Chondrocyte (in vitro differentiated cells): ENCODE measurements at places on chromosomes 1 and 21. TPM values are rescaled to one million over a fixed set of nuclear protein-coding genes. Genes with fewer than 3 reads are reported as not detected.
A peak's percentile ranks its signal among the peaks of the same experiment; 100 is the strongest.

- DNase-seq: no peak
- no peak overlapping the region for H3K27ac ChIP-seq
- no peaks in the 10 kb centered on the region for H3K27me3 ChIP-seq
- H3K36me3 ChIP-seq: peaks cover 33% of the 10 kb centered on the region
- H3K4me1 ChIP-seq: no peaks in the 10 kb centered on the region
Measured at GRCh38 chr1:108972951-108973350, 9.7 kb upstream of the CLCC1 start.

DNA sequence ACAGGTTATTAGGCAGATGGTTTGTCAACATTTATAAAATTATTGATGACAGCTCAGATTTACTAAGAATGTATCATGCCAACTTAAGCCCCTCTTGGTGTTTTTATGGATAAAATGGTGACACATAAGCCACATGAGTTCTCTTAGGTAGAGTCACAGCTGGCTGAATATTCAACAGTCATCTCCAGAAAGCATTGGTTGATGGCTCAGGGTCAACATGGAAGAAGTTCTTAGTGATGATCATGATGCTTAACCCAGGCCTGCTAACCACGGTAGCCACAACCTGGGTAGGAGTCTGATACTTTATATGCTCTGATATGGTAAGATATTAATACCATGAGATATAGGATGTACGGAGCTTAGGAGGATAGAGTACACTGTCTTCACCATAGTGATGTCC, 46.4 kb upstream of the SIPA1L2 start:
- H3K36me3 ChIP-seq: no peaks in the 10 kb centered on the region
- H3K27me3 ChIP-seq: no peaks in the 10 kb centered on the region
- H3K27ac ChIP-seq: no peak overlapping the region
- H3K4me3 ChIP-seq: no peak overlapping the region
- no peaks in the 10 kb centered on the region for H3K4me1 ChIP-seq
- DNase-seq: no peak

DNA sequence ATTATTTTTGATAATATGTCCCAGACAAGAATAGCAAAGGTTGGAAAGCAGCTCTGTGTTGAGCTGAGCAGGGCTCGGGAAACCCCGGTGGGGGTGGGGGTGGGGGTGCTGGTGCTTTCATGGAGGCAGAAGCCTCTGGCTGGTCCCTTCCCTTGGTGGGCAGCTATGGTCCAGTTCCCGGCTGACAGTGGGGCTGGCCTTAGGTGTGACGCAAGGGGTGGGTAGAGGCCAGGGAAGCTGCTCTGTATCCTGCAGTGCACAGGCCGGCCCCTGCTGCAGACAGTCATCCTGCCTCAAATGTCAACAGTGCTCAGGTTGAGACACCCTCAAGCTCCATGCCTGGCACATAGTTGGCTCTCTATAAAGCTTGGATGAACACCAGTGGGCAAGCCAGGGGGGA, 8.9 kb downstream of the ACTL8 start:
- no peaks in the 10 kb centered on the region for H3K36me3 ChIP-seq
- H3K4me3 ChIP-seq: no peak overlapping the region
- no peak for DNase-seq
- peaks cover 16% of the 10 kb centered on the region for H3K4me1 ChIP-seq

DNA sequence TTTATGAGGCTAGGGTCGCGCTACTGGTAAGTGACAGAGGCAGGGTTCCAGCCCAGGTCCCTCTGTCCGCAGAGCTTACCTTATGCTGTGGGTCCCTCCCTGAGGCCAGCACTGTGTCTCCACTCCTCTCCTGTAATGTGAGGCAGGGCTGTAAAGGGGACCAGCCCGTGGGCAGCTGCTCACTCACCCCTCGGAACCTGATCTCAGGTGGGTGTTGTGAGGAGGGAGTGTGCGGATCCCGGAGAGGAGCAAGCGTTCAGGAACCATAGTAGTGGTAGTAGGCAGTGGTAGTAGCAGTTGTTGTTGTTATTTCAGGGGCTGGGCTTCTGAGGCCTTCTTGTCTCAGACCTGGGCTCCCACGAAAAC, 1.7 kb downstream of the ZC3H12A start:
- H3K27ac ChIP-seq: peak overlapping the region; percentile 97
- DNase-seq: no peak
- no peaks in the 10 kb centered on the region for H3K27me3 ChIP-seq
- H3K4me3 ChIP-seq: peak overlapping the region; percentile 80
- peaks cover 84% of the 10 kb centered on the region for H3K4me1 ChIP-seq

DNA sequence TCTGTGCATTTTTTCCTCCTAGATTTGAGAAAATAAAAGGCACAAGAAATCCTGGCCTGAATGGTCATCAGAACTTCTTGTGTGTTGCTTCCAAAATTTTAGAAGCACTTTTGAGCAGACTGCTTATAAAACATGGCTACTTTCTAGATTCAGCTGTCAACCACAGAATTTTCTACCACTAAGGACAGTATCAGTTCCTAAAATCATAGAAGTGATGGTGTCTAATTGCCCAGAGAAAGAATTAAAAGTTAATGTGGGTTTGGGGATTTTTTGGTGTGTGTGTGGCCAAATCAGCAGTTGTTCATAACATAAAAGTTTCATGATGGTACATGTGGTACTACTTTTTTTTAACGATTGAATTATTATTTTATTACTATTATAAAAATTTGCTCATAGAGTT, 171.4 kb upstream of the SNX7 start:
- peaks cover 4% of the 10 kb centered on the region for H3K27me3 ChIP-seq
- H3K36me3 ChIP-seq: no peaks in the 10 kb centered on the region
- no peak for DNase-seq
- H3K4me1 ChIP-seq: no peaks in the 10 kb centered on the region
- no peak overlapping the region for H3K4me3 ChIP-seq

DNA sequence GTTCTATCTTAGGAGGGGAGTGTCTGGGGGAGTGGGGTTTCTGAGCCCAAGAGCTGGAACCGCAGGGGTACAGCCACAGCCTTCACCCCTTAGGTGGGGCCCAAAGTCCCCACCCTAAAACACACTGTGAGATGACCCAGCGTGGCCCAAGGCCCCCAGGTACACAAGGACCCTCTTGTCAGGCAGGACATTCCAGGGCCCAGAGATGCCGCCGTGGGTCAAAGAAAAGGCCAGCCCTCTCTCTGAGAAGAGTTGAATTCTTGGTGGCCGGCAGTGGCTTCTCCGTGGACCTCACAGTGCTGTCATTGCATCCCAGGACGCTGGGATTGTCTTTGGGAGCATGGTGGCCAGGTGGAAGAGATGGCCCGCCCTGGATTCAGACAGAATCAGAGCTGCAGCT, 176.3 kb upstream of the C1orf174 start:
- no peak overlapping the region for H3K4me3 ChIP-seq
- no peak for DNase-seq
- H3K4me1 ChIP-seq: no peaks in the 10 kb centered on the region
- H3K36me3 ChIP-seq: no peaks in the 10 kb centered on the region

DNA sequence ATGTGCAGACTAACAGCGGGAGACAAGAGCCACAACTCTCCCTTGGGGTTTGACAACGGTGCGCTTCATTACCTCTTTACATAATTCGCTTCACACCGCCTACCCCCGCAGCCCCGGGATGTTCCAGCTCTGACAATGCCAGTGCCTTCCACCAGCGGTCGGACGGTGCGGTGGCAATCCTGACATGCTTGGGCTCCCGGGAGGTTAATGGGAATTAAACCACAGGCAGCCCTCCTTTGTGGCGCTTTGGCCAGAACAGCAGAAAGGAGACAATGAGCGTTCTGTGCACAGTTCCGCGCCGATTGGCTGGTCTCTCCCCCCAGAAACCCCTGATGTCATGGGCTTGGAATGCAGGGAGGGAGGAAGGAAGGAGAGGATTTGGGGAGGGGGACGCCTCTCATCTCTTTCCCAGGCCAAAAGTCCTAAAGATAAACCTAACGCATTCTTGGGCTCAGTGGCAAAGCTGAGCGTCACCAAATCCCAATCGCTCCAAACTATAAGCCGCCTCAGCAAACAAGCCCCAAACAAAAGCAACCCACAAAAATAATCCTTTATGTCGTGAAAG, 1.3 kb downstream of the CNN3 start:
- peak overlapping the region; percentile 95 for H3K4me3 ChIP-seq
- peak; percentile 92 for DNase-seq
- H3K27me3 ChIP-seq: no peaks in the 10 kb centered on the region
- H3K27ac ChIP-seq: peak overlapping the region; percentile 97

GRCh38 chr1:176863613-176864012, 300.9 kb downstream of the ASTN1 start:
- no peak for DNase-seq
- H3K4me3 ChIP-seq: no peak overlapping the region
- H3K27ac ChIP-seq: no peak overlapping the region
- peaks cover 11% of the 10 kb centered on the region for H3K27me3 ChIP-seq
- H3K36me3 ChIP-seq: no peaks in the 10 kb centered on the region

DNA sequence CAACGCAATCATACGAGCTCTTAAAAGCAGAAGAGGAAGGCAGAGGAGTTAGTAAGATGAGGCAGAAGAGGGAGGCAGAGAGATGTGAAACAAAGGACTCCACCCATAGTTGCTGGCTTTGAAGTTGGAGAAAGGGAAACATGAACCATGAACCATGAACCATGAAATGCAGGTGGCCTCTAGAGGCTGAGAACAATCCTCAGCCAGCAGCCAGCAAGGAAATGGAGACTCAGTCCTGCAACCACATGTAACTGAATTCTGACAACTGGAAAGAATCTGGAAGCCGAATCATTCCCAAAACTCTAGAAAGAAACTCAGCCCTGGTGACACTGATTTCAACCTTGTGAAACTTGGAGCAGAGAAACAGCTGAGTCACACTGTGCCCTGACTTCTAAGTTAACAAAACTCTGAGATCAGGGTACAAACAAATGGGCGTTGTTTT, 10.1 kb downstream of the DIPK1A start:
- H3K27me3 ChIP-seq: no peaks in the 10 kb centered on the region
- no peak for DNase-seq
- H3K27ac ChIP-seq: no peak overlapping the region
- H3K4me3 ChIP-seq: no peak overlapping the region
- H3K36me3 ChIP-seq: no peaks in the 10 kb centered on the region
- H3K4me1 ChIP-seq: peaks cover 7% of the 10 kb centered on the region

Gene BARHL2
- total RNA-seq: not detected in 3 replicates

Gene SPRR4
- not detected in 3 replicates for total RNA-seq

Gene CD53
- total RNA-seq: not detected in 3 replicates

Gene NTPCR
- 24.8 to 39.6 TPM (median 28.5 TPM) in 3 replicates for total RNA-seq
